ENCODE measurements at places on chromosomes 2 and 18.

GRCh38 chr2:130976591-130977237 lies 116.5 kb downstream of the FAM168B start:
- DNase-seq: no peak

GRCh38 chr2:28720345-28720744 lies 31.3 kb upstream of the PPP1CB start:
- no peak for DNase-seq

GRCh38 chr18:13032173-13032572 lies 41.0 kb downstream of the CEP192 start:
- DNase-seq: no peak

GRCh38 chr2:64479259-64480117 lies 25.5 kb downstream of the LGALSL start:
- DNase-seq: no peak

DNA sequence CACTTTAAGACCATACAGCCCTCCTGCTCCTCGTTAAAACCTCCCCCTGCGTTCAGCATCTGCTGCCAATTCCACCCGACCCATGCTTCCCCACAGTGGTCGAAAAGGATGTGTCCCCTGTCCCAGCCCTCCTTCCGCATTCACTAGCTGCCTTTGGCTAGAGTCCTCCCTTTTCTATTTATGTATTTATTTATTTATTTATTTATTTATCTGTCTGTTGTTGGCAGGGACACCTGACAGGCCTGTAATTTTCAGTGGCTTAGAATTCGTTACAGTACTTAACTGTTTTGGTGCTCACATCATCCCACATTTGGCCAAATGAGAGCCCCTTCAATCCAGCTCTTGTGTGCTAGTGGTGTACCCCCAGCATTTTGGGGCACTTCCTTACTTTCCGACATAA lies 50.8 kb downstream of the GNAL start:
- no peak for DNase-seq

DNA sequence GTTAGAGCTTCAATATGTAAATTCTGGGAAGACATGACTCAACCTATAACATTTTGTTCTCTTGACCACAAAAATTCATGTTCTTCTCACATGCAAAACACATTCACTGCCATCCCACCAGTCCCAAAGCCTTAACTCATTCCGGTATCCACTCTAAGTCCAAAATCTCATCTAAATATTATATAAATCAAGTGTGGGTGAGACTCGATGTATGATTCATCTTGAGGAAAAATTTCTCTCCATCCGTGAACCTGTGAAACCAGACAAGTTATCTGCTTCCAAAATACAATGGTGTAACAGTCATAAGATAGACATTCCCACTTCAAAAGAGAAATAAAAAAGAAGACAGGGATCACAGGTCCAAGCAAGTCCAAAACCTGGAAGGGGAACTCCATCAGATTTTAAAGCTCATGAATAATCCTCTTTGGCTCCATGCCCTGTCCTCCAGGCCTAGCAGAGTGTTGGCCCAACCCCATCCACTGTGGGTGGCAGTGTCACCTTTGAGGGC lies 101.3 kb downstream of the RAD51AP2 start:
- DNase-seq: no peak

DNA sequence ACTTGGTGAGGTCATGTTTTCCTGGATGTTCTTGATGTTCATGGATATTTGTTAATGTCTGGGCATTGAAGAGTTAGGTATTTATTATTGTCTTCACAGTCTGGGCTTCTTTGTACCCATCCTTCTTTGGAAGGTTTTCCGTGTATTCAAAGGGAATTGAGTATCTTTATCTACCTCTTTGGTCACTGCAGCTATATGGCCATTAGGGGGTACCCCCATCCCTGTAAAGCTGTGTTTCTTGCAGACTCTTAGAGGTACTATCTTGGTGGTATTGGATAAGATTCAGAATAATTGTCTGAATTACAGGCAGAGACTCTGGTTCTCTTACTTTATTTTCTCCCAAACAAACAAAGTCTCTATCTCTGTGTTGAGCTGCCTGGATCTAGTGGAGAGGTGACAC lies 401.6 kb upstream of the FSIP2 start:
- no peak for DNase-seq

DNA sequence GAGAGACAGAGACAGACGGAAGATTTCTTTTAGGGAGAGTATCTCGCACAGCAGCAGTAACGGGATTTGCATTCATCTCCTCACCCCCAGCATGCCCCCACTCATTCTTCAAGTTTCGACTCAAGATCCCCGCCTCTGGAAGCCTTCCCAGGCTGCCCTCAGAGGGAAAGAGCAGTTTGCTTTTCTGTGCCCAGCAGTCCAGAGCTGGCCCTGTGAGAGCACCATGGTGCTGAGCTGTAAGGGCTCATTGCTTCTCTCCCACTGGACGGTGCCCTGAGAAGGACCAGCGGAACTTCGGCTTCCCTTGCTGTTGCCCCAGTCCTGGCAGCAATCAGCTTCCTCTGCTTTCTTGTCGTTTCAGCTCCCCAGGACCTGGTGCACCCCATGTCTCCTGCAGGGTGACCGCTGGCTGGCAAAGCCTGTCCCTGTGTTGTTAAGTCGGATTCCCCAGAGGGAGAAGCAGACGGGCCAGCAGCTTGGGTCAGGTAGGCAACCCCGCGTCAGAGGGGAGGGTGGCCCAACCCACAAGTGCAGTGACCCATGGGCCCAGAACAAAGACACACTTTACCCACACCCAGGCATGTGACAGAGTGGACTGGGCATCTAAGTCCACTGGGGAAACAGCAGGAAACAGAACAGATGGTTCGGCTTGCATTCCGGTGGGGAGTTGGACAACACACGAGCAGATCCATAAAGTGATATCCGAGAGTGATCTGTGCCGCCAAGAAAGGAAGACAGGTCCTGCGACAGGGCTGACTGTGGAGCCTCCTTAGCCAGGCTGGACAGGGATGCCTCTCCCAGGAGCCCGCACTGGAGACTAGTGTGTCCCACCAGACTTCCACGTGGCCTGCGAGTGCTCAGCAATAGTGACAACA lies 36.6 kb downstream of the TMEM177 start:
- DNase-seq: no peak

DNA sequence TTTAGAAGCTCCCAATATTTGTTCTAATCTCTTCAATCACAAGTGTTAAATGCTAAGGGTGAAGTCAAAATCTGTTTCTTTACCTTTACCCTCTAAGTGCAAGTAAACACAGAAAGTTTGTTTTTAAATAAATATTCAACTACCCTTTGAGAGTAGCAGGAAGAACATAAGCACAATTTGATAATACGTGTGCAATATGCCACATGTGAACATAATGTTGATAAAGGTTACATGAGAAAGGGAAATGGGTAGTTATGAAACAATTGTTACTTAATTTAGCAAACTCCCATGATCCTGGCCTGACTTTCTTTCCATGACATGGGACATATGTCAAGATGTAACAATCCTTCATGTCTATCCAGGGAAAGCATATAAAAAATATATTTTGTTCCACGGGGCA lies 7.1 kb downstream of the SPRED2 start:
- DNase-seq: peak; percentile 32

DNA sequence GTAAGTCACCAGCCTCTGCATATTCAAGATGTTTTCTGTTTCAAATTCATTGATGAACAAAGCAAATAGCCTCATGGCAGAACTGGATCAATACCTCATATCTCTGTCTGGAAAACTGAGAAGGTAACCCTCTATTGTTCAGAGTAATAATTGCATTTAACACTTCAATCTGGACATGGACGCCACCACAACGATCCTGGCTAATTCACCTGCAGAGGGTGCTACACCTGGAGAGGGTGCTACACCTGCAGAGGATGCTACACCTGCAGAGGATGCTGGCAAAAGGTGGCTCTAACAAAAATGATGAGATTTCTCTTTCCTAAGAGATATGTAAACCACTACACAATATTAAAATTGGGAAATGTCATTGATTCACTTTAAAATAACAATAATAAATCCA lies 183.1 kb upstream of the HNRNPA3 start:
- no peak for DNase-seq

GRCh38 chr2:2826621-2827020 lies 495.5 kb upstream of the MYT1L start:
- no peak for DNase-seq

DNA sequence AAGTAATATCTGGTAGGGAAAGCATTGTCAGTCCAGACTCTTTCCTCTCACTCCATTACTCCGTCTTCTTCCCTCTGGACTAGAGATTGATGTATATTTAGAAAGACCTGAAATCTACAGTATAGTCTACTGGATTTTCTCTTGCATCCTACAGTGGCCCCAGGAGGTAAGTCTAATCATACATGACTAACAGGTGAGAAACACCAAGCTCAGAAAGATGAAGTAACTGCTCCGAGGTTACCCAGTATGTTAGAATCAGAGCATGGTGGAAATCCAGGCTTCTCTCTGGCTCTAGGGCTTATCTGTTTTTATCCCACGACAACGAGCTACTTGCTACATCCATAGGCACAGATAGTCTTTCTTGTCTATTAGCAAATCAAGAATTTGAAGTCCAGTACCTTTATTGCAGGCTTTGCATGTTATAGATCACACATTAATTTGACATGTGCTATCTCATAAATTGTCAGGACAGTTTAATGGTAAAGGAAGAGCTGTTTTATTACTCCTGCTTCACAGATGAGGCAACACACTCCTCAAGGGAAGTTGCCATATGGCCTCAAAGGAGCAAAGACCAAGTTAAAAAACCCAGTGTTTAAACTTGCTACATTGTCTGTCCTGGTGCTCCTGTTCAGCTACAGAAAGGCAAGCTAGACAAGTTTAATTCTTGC lies 484.3 kb downstream of the THSD7B start:
- no peak for DNase-seq

DNA sequence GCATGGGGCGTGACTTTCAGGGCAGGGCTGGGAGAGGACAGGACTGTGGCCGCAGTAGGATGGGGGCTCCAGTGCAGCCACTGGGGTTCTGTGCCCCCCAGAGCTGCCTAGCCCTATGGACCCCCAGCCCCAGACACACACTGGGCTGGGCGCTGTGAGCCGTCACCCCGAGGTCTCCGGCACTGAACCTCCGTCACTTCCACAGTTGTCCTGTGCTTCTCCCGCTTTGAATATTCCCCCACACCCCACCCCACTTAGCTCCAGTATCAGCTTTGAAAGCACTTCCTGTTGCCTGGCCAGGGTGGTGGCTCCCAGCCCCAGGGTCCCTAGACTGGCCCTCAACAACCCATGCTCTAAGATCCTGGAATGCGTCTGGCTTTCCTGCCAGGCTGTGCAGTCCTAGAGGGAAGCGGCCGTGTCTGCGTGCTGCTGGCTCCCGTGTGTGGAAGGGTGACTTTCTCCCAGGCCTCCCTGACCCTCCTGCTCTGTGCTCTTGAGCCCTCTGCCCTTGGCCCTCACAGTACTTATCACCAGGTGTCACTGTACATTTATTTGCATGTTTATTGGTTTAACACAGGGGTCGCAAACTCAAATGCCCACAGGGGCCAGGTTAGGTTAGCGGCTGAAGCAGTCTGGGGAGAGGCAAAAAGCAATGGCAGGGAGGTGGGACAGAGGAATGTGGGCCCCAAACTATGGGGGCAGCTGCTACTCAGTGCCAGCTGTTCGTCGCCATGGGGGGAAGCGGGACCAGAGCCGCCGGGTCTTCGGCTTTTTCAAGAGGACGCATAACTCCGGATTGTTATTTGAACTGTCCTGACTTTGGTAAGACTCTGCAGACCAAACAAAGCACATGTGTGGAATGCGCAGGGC lies 9.9 kb downstream of the OBSL1 start:
- DNase-seq: no peak

DNA sequence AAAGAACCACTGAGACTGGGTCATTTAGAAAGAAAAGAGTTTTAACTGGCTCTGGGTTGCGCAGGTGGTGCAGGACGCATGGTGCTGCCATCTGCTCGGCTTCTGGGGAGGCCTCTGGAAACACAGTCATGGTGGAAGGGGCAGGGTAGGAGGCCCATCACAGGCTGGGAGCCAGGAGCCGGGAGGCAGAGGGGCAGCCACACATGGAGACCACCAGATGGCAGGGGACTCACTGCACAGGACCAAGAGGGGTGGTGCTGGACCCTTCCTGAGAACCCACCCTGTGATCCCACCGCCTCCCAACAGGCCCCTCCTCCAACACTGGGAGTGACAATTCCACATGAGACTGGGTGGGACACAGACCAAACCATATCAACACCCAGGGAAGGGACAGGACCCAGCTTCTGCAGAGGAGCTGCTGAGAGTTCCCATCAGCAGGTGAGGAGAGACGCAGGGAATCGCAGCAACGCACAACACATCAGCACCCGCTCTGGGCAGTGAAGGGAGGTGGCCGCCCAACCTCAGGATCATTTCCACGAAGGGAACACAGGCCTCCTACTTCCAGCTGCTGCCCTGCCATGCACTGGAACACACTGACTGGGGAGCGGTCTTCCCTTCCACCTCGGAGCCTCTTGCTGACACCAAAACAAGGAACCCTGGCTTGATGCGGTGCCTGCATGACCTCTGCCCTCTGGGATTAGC lies 130.7 kb downstream of the TPO start:
- no peak for DNase-seq

- DNase-seq: no peak
Observed at GRCh38 chr18:70422391-70422965, 133.6 kb downstream of the SOCS6 start.

DNA sequence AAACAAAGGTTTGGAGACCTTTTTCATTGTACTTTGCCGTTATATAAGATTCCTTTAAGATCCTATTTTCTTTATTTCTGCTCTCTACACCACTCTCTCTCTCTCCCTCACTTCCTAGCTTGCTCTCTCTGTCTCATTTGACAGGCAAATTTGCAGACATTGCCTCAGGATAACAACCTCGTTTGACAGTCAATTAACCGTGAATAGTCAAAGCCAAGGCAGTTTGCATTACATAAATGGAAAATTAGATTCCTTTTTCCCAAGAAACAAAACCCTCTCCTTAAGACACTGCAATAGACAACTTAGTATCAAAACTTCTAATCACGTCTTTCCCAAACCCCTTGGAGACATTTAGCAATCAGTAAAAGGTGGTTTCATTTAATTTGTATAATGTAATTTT lies 7.4 kb downstream of the SKOR2 start:
- DNase-seq: no peak

DNA sequence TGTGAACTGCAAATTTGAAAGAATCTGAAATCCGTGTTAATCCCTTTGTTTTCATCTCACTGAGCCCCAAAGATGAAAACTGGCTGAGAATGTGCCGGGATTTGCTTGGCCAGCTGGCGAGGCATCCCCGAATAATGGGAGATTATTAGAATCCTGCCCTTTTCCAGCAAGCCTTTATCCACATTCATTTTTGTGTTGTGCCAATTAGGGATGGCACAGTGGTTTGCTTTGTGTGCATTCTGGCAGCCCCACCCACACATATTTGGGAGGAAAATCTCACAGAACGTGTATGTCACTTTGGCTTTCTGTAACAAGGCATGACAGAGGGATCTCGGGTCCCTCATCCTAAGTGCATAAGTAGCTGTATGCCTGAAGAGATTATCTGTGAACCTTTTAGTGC lies 405.8 kb upstream of the FAM98A start:
- no peak for DNase-seq

- no peak for DNase-seq
Observed at GRCh38 chr18:12645751-12646203, 12.1 kb downstream of the SPIRE1 start.
